ENCODE measurements at places on chromosomes 7 and 10.

GRCh38 chr7:7799138-7799537 is 80.7 kb upstream of the RPA3 start:
- no peak for DNase-seq

- no peak for DNase-seq
Measured at GRCh38 chr10:130231251-130231741, 95.1 kb downstream of the GLRX3 start.

DNA sequence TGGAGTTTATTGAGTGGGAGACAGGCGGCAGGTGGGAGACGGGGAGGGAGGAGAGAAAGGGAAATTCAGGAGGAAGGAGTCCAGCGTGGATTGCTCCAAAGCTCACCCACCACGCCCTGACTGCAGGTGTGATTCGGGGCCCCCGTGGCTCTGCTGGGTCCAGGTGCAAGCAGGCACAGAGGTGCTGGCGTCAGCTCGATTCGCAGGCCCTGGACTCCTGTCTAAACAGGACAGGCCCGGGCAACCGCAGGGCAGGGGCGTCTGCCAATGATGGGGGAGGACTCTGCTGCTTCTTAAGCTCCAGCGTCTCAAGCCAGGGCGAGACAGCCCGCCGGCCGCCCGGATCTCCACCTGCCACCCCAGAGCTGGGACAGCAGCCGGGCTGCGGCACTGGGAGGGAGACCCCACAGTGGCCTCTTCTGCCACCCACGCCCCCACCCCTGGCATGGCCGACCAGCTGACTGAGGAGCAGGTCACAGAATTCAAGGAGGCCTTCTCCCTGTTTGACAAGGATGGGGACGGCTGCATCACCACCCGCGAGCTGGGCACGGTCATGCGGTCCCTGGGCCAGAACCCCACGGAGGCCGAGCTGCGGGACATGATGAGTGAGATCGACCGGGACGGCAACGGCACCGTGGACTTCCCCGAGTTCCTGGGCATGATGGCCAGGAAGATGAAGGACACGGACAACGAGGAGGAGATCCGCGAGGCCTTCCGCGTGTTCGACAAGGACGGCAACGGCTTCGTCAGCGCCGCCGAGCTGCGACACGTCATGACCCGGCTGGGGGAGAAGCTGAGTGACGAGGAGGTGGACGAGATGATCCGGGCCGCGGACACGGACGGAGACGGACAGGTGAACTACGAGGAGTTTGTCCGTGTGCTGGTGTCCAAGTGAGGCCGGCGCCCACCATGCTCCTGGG is at the start of gene CALML3:
Gene CALML3, plus strand, starts transcription at position 321 of the 920 bp plus-strand sequence. Its CDS starts 125 bp downstream, at position 446.
- DNase-seq, result no peak

GRCh38 chr7:4871056-4871680 is 9.3 kb upstream of the PAPOLB start:
- DNase-seq, result no peak

GRCh38 chr10:111716032-111716431 is 467.5 kb downstream of the GPAM start:
- DNase-seq, result no peak

GRCh38 chr7:20647908-20648776 is 32.7 kb downstream of the ABCB5 start:
- no peak for DNase-seq

DNA sequence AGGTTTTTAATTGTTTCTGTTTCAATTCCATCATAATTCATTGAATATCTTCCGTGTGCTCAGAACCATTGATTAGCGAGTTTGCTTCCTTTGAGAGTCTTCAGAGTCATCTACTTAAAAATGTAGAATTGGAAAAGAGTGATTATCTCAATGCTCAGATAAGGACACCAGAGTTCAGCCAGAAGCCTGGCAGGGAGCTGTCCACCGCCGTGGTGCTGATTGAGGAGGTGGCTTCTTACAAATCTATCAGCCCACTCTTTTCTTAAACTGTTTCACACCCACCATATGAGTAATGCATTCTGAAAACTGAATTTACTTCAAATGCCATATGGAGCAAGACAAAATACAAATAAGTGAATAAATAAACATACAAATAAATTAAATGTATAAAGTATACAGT is 79.3 kb downstream of the INSYN2A start:
- DNase-seq, result no peak

- DNase-seq, result no peak
Measured at GRCh38 chr7:134636008-134636449, 10.6 kb upstream of the BPGM start.

- no peak for DNase-seq
Measured at GRCh38 chr10:48450233-48450740, 143.8 kb downstream of the MAPK8 start.

- no peak for DNase-seq
Measured at GRCh38 chr7:78845155-78845554, 608.3 kb downstream of the MAGI2 start.

- no peak for DNase-seq
Measured at GRCh38 chr10:28686835-28687682, 9.7 kb downstream of the BAMBI start.

- DNase-seq, result no peak
Measured at GRCh38 chr7:75896803-75897327, 18.0 kb downstream of the RHBDD2 start.
